Fibroblast of upper back skin (primary cell): ENCODE measurements at places on chromosomes 6 and 20.

DNA sequence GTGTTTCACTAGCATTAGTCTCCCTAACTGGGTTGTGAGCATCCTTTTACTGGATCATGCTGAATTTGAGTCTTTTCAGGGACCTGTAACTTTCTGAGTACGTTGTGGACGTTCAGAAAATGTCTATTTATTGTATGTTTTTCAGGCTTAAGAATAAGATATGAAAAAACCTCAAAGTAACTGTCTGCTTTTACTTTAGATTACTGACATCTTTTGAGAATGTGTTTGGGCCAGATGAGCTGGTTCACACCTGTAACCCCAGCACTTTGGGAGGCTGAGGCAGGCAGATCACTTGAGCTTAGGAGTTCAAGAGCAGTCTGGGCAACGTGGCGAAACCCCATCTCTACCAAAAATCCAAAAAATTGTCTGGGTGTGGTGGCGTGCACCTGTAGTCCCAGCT lies 32.7 kb downstream of the NCOA3 start:
- no peak for DNase-seq

DNA sequence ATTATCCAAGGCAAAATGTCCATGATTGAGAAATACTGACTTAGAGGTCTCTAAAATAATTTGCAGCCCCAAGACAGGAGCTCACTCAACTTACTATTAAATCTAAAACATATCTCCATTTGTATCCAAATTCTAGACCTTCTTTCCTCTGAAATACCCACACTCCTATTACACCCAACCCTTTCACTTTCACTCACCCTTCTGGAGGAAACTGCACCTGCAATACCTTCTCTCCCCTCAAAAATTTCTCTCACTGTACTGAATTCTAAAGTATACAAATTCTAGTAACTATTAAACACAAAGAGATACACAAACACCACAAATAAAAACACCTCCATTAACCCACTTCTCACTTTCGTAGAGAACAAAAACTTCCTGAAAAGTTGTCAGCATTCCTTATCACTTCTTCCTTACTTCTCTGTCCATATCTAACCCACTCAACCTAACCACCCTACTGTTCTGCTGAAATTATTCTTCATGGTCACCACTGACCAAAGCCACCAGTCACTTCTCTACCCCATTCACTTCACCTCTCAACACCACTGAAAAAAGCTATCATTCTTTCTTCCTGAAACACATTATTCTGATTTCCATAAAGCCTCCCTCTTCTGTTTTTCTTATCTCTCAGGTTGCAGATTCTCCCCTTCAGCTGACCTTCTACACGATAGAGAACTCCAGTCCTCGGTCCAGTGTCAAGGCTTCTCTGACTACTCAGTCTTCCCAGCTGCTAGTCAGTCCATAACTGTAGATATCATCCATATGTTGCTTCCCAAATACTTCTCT lies 12.0 kb downstream of the LMBRD1 start:
- no peak for DNase-seq

- peak; percentile 64 for DNase-seq
These were observed 194.9 kb downstream of the PACRG start for GRCh38 chr6:162922563-162923166.

GRCh38 chr20:45344168-45344860 lies 3.9 kb downstream of the SDC4 start:
- DNase-seq = peak; percentile 90

DNA sequence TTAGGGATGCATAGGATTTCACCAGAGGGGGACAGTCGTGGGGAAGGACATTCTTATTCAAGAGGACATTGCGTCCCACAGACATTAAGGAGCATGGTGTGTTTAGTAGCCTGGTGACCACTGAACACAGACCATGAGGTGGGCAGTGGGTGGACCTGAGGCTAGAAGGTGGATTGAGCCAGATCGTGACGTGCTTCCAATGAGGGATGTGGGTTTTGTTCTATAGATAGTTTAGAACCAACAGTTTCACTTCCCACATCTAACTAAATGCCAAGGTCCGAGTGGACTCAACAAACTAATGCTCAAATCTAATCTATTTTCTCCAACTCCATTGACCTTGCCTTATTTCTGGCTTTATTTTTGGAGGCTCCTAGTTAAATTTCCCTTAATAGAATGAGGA lies 58.5 kb downstream of the OGFRL1 start:
- DNase-seq = no peak

DNA sequence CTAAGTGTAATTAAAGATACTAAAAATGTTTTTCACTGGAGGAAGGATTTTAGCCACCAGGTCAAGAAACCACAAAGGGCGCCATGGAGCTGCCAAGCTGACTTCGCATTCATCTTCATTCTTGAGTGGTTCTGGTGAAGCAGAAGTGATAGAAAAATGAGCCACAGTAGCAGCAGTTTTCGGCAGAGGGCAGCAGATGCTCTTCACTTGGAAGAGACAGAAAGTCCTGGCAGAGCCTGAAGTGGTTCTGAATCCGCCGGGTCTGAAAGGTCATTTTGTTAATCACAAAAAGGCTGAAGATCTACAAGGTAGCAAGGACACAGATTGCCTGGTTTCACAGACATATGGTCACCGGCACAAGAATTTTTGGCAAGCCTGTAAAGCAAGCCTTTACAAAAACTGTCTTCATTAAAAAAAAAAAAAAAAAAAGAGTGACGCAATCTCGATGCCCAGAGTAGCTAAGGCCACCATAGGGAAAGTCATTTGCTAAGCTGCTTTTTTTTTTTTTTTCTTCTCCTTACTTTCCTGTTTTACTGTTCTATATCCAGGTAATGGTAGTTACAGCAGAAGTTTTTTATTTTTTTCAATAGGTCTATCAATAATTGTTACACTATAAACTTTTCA lies 345.1 kb upstream of the AGPAT4 start:
- DNase-seq = peak; percentile 79

DNA sequence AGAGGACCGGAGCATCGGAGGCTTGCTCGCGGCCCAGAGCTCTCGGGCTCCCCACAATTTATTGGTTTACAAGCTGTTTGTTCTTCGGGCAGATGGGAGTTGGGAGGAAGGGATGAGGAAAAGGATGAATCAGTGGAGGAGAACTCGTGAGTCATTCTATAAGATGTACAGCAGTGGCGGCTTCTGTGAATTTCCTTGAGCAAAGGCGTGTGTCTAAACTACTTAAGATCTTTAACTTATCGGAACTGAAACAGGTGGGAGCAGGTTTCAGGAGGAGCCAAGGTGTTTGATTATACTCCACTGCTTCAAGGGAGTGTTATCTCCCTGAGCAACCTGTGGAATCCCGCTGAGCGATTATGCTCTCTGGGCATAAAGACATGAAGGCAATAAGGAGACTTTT lies 50.5 kb upstream of the IBTK start:
- DNase-seq = peak; percentile 16

DNA sequence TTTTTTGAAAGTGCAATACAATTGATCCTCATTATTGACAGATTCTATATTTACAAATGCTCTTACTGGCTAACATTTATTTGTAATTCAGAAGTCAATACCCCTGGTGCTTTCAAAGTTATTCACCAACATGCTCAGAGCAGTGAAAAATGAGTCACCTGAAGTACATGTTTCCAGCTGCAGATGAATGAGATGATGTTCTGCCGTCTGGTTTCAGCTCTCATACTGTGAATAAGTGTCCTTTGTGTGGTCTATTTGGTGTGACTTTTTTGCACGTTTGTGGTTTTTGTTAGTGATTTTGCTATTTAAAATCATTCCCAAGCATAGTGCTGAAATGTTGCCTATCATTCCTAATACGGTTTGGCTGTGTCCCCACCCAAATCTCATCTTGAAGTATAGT lies 22.3 kb upstream of the EYA4 start:
- peak; percentile 23 for DNase-seq
